ENCODE measurements at places on chromosomes 13 and 19. TPM values are rescaled to one million over a fixed set of nuclear protein-coding genes. Genes with fewer than 3 reads are reported as not detected.

- H3K4me3 ChIP-seq, result no peak overlapping the region
- H3K36me3 ChIP-seq, result no peaks in the 10 kb centered on the region
- DNase-seq, result peak; percentile 34
- no peak overlapping the region for H3K27ac ChIP-seq
These were observed 3.6 kb downstream of the TMEM161A start for GRCh38 chr19:19134687-19135158.

DNA sequence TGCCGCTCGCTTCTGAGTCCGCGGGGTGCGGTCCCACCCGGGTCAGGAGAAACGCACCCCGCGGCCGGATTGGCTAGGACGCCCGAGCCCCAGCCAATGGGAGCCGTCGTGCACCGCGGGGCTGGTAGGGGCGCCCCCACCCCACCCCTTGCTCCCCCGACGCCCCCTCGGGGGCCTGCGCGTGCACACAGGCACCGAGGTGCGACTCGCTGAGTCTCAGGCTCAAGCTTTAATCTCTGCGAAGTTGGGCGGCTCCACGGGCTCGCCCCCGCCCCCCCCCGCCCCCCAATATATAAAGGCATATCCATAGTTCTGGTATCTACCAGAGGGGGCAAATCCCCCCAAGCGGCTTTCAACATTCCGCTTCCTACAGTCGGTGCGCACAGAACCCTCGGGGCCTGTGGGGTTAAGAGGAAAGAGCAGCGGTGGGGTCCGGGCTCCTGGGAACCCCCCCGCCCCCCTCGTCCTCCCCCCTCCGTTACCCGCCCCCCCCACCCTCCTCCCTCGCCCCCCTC lies at the start of gene COX6B2:
Gene COX6B2, minus strand, starts transcription at position 22 of the 515 bp plus-strand sequence. CDS start 198 bp downstream, outside the sequence.
- DNase-seq, result no peak
- peaks cover 18% of the 10 kb centered on the region for H3K27me3 ChIP-seq
- no peak within 1 kb of the TSS for H3K27ac ChIP-seq
- peak within 1 kb of the TSS; percentile 40 for H3K4me3 ChIP-seq
- peaks cover 5% of the 10 kb centered on the region for H3K4me1 ChIP-seq

NCAN gene
- total RNA-seq, result 0.05 TPM

- H3K36me3 ChIP-seq, result no peaks in the 10 kb centered on the region
- H3K4me3 ChIP-seq, result no peak overlapping the region
- no peak overlapping the region for H3K27ac ChIP-seq
- H3K27me3 ChIP-seq, result no peaks in the 10 kb centered on the region
- H3K4me1 ChIP-seq, result no peaks in the 10 kb centered on the region
These were observed 65.2 kb downstream of the MICU2 start for GRCh38 chr13:21538753-21539152.

All from colonic mucosa (tissue), 4 donors.